ENCODE measurements at places on chromosomes 7 and 10. TPM values are rescaled to one million over a fixed set of nuclear protein-coding genes. Genes with fewer than 3 reads are reported as not detected.

- H3K27ac ChIP-seq = no peak overlapping the region
- H3K36me3 ChIP-seq = no peaks in the 10 kb centered on the region
- peaks cover 2% of the 10 kb centered on the region for H3K4me1 ChIP-seq
- no peak for DNase-seq
Observed at GRCh38 chr7:2818653-2819052, 25.5 kb downstream of the GNA12 start.

DNA sequence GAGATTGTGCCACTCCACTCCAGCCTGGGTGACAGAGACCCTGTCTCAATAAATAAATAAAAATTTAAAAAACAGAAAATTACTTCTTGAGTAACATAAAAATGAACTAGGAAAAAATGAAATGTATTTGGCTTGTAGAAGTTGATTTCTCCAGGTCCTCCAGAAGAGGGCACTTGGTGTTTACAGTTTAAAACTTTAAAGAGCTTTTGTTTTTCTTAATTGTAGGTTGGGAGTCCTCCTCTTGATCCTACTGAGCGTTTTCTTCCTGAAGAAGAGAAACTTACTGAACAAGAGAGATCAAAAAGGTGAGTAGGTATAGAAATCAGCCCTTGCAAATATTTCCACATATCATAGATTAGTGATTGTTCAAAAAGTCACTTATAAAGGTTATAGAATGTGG, 16.2 kb downstream of the KIFBP start:
- H3K4me1 ChIP-seq = no peaks in the 10 kb centered on the region
- H3K4me3 ChIP-seq = no peak overlapping the region

- H3K4me3 ChIP-seq = no peak overlapping the region
- no peaks in the 10 kb centered on the region for H3K4me1 ChIP-seq
- no peak for DNase-seq
- H3K27me3 ChIP-seq = no peaks in the 10 kb centered on the region
- no peak overlapping the region for H3K27ac ChIP-seq
- no peaks in the 10 kb centered on the region for H3K36me3 ChIP-seq
Observed at GRCh38 chr7:33087858-33088257, 21.3 kb downstream of the RP9 start.

DNA sequence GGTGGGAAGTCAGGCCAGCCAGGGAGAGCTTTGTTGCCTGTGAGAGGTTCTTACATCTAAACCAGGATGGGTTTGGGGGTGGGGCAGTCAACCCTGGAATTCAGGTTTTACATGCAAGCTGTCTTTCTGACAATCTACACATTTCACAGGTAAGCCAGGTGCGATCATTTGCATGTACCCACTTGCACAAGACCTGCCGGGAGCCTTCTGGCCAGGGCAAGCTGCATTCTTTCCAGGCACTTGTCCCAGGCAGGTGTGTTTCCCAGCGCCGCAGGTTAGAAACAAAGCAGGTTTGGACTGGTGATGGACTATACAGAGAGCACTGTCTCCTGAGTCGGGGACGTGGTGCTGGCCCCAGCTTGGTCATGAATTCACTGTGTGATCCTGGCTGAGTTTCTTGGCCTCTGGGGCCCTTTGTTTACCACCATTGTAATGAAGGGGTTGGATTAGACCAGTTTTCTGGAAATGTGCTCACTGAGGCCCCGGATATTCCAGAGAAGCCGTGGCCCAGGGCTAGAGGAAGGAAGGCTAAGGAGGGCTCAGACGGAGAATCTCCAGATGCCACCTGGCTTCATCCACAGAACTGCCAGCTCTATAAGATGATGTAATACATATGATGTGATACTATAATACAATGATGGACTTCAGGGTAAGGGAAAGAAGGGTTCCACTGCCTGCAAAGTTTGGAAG, 205.2 kb upstream of the SVIL start:
- H3K27me3 ChIP-seq = no peaks in the 10 kb centered on the region
- peaks cover 28% of the 10 kb centered on the region for H3K4me1 ChIP-seq
- H3K36me3 ChIP-seq = no peaks in the 10 kb centered on the region

Gene AKR1C4
- 173 TPM for total RNA-seq

GRCh38 chr7:20407585-20408466, 77.1 kb downstream of the ITGB8 start:
- H3K27me3 ChIP-seq = no peaks in the 10 kb centered on the region
- DNase-seq = no peak
- H3K4me3 ChIP-seq = no peak overlapping the region
- no peaks in the 10 kb centered on the region for H3K4me1 ChIP-seq
- H3K27ac ChIP-seq = no peak overlapping the region

DNA sequence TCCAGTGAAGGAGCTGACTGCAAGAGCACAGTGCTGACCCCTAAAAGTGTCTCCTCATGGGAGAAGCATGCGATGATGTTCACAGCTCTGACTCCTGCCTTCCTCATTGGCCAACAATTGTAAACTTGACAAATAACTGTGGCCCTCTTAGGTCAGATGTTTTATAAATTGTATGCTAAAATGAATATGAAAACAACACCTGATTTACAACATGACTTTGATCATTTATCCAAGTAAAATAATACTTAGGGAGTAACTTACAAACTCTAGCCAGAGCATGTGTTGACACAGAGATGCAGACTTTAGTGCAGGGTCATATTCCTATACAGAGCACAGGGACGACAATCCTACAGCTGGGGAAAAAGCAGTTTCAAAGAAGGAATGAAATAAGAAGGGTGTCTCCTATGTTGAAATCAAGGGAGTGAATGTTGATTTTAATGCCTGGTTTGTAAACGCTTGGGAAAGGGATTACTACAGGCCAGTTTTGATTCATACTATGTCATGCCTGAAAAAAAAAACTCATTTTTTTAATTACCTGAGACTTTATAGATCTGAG, 391.4 kb upstream of the AKR1E2 start:
- H3K4me1 ChIP-seq = no peaks in the 10 kb centered on the region
- H3K27me3 ChIP-seq = no peaks in the 10 kb centered on the region
- H3K27ac ChIP-seq = no peak overlapping the region

GRCh38 chr10:7119325-7120015, 291.4 kb downstream of the SFMBT2 start:
- no peak for DNase-seq
- H3K36me3 ChIP-seq = no peaks in the 10 kb centered on the region
- H3K4me3 ChIP-seq = no peak overlapping the region
- no peaks in the 10 kb centered on the region for H3K4me1 ChIP-seq
- H3K27ac ChIP-seq = no peak overlapping the region
- no peaks in the 10 kb centered on the region for H3K27me3 ChIP-seq

- H3K36me3 ChIP-seq = no peaks in the 10 kb centered on the region
- peak; percentile 33 for DNase-seq
- no peak overlapping the region for H3K27ac ChIP-seq
- H3K4me3 ChIP-seq = no peak overlapping the region
Observed at GRCh38 chr7:151311294-151311864, 30.2 kb upstream of the NUB1 start.

DNA sequence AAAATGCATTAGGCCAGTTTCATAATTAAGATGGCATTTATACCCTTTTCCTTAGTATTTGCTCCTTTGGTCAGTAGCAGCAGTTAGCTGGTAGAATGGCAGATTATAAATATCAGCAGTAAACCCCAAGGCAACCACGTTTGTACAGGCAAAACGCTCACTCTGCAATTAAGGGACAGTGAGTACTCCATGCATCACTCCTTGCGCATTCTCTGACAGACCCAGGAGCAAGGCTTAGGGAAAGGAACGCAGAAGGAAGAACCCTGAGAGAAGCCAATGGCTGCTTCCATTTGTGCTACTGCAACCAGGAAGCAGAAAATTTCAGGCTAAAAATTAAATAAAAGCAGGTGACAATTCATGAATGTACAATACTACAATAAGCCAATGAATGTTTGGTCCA, 12.9 kb downstream of the ETV1 start:
- H3K36me3 ChIP-seq = no peaks in the 10 kb centered on the region
- H3K4me3 ChIP-seq = no peak overlapping the region
- no peaks in the 10 kb centered on the region for H3K4me1 ChIP-seq
- H3K27ac ChIP-seq = no peak overlapping the region
- no peak for DNase-seq
- no peaks in the 10 kb centered on the region for H3K27me3 ChIP-seq

DNA sequence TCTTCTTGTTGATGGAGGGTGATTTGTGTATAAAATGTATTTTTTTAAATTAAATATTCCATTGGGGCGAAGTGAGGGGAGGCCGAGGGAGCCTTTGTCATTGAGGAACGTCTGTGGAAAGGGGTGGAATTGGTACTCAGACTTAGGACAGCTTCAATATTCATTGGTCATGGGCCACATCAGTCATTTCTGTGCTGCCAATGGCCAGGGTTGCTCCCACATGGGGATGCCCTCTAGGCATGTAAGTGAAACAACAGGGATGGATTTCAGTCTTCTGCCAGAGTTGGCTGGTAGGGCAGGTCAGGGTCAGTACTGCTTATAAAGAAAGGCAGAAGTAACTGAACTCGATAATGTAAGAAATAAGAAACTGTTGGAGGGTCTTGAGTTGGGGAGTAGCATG, 47.2 kb downstream of the NEURL1 start:
- no peaks in the 10 kb centered on the region for H3K36me3 ChIP-seq
- no peak overlapping the region for H3K4me3 ChIP-seq

- no peak for DNase-seq
- no peaks in the 10 kb centered on the region for H3K27me3 ChIP-seq
- H3K36me3 ChIP-seq = peaks cover 26% of the 10 kb centered on the region
Observed at GRCh38 chr7:134936893-134937510, 49.3 kb upstream of the AGBL3 start.

GRCh38 chr10:102208311-102209035, 17.6 kb upstream of the ELOVL3 start:
- no peak for DNase-seq
- no peaks in the 10 kb centered on the region for H3K4me1 ChIP-seq
- no peak overlapping the region for H3K4me3 ChIP-seq
- no peak overlapping the region for H3K27ac ChIP-seq
- H3K27me3 ChIP-seq = no peaks in the 10 kb centered on the region

DNA sequence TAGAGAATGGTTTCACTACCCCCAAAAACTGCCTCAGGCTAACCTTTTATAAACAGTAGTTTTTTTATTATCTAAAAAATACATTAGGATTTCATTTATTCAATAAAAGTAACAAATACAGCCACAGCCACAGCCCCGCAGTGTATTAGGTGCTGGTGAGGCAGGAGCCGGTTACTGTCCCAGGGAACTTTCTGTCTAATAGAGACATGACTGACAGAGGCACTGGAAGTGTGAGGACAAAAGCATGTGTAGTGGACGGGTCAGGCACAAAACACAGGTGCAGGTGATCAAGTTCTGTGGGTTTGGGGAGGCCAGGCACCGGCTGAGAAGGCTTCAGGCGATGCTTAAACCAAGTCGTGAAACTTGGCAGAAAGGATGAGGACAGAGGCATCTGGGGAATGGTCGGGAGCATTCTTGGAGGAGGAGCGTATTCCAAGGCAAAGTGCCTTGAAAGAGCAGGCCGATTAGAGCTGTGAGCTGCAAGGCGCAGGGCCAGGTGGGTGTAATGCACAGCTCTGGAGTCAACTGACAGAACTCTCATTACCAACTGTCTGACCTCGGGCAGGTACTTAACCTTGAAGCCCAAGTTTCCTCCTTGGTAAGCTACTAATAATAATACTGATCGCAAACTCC, 138.2 kb downstream of the USP6NL start:
- no peaks in the 10 kb centered on the region for H3K27me3 ChIP-seq
- H3K4me3 ChIP-seq = no peak overlapping the region
- no peak overlapping the region for H3K27ac ChIP-seq

DNA sequence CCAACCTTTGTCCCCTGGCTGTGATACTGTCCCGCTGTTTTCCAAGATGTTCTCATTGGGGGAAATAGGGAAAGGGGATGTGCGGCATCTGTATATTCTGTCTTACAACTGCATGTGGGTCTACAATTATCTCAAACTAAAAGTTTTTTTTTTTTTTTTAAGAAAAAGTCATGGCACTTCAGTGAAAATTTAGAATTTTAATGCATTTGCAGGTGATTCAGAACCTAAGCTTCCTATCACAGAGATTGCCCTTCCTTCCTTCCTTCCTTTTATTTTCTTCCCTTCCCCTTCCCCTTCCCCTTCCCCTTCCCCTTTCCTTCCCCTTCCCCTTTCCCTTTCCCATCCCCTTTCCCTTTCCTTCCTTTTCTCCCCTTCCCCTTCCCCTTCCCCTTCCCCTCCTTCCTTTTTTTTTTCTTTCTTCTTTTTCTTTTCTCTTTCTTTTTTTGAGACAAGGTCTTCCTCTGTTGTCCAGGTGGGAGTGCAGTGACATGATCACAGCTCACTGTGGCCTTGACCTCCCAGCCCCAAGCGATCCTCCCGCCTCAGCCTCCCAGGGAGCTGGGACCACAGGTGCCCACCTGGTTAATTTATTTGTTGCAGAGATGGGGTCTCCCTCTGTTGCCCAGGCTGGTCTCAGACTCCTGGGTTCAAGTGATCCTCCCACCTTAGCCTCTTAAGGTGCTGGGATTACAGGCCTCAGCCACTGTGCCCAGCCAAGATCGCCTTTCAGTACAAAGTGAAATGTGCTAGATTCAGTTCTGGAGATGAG, 32.0 kb downstream of the JAKMIP3 start:
- H3K4me3 ChIP-seq = no peak overlapping the region
- no peaks in the 10 kb centered on the region for H3K36me3 ChIP-seq
- no peak overlapping the region for H3K27ac ChIP-seq
- no peaks in the 10 kb centered on the region for H3K4me1 ChIP-seq
- DNase-seq = no peak

GRCh38 chr10:69217119-69217754, 2.9 kb upstream of the HKDC1 start:
- no peak overlapping the region for H3K4me3 ChIP-seq
- H3K27me3 ChIP-seq = no peaks in the 10 kb centered on the region
- H3K36me3 ChIP-seq = no peaks in the 10 kb centered on the region
- DNase-seq = no peak
- H3K27ac ChIP-seq = no peak overlapping the region

GRCh38 chr7:141014125-141014523, 628 bp downstream of the MRPS33 start:
- no peak for DNase-seq
- no peaks in the 10 kb centered on the region for H3K36me3 ChIP-seq

- DNase-seq = no peak
- no peak overlapping the region for H3K4me3 ChIP-seq
- no peaks in the 10 kb centered on the region for H3K4me1 ChIP-seq
- H3K27me3 ChIP-seq = no peaks in the 10 kb centered on the region
- H3K36me3 ChIP-seq = no peaks in the 10 kb centered on the region
Observed at GRCh38 chr10:43354879-43355380, 16.5 kb upstream of the FXYD4 start.

Gene EPHB4
- 23.9 TPM for total RNA-seq

- DNase-seq = no peak
- no peaks in the 10 kb centered on the region for H3K4me1 ChIP-seq
- H3K27ac ChIP-seq = no peak overlapping the region
- no peak overlapping the region for H3K4me3 ChIP-seq
- no peaks in the 10 kb centered on the region for H3K36me3 ChIP-seq
Observed at GRCh38 chr7:137958470-137959431, 43.1 kb downstream of the CREB3L2 start.

GRCh38 chr7:73351447-73352167, 23.6 kb downstream of the FKBP6 start:
- no peaks in the 10 kb centered on the region for H3K27me3 ChIP-seq
- H3K27ac ChIP-seq = no peak overlapping the region
- H3K4me3 ChIP-seq = no peak overlapping the region
- H3K36me3 ChIP-seq = no peaks in the 10 kb centered on the region
- no peak for DNase-seq

Gene CLRN3
- total RNA-seq = 9.6 TPM

Measured in right lobe of liver (tissue), 6 donors.